Activated gamma-delta T cell treated with Interleukin-2 at 50 U/mL for 16 hours (primary cell): ENCODE measurements at places on chromosomes 6 and 20.

DNA sequence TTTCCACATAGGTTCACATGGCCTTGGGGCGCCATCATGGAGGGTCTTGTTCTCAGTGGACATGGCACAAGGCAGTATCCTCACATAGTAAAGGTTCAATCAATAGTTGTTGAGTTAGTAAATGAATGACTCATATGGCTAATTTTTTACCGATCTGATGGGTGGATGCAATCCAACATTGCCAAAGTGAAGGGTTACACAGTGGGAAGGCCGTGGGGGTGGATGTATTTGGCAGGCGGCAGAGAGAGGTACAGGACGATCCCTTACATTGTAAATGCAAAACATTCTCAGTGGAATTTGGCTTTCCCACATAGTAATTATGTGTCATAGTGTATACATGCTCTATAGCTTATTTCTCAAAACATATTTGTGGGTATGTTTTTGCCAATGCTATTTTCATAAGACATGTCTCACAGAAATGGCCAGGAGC is 21.0 kb upstream of the PDE7B start:
- DNase-seq: no peak

DNA sequence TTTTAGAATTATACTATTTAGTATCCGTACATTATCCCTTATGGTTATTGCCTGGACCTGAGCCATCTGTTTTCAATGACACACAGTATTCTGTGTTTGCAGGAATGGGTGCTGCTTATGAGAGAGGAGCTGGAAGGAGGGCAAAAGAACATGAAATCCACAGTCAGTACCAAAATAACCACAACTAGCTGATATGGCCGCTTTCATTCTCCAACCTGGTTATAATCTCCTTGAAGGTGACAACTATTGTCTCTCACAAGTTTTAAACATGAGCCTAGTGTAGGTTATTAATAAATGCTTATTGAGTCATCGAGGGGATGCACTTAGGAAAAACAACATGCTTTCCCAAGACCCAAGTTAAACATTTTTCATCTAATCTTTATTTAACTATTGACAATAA is 356.6 kb downstream of the BMP2 start:
- no peak for DNase-seq

- no peak for DNase-seq
Observed at GRCh38 chr6:3609388-3609787, 142.1 kb downstream of the PXDC1 start.

GRCh38 chr6:105995391-105995865 is 90.7 kb upstream of the PRDM1 start:
- no peak for DNase-seq

DNA sequence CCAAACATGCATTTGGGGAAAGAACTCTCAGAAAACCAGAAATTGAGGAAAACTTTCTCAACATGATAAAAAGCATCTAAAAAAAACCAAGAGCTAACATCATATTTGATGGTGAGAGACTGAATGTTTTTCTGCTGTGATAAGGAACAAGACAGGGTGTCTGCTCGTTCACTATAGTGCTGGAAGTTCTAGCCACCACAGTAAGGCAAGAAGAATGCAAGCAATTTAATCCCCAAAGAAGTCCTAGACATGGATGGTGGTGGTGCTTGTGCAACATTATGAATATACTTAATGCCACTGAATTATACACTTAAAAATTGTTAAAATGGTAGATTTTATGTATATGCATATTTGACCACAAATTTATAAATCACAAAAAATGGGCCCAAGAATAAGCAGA is 53.4 kb downstream of the LYRM2 start:
- DNase-seq: no peak

- DNase-seq: no peak
Observed at GRCh38 chr20:63014710-63015109, 7.9 kb upstream of the BHLHE23 start.

GRCh38 chr6:11326116-11326515 is 93.6 kb upstream of the NEDD9 start:
- DNase-seq: no peak

DNA sequence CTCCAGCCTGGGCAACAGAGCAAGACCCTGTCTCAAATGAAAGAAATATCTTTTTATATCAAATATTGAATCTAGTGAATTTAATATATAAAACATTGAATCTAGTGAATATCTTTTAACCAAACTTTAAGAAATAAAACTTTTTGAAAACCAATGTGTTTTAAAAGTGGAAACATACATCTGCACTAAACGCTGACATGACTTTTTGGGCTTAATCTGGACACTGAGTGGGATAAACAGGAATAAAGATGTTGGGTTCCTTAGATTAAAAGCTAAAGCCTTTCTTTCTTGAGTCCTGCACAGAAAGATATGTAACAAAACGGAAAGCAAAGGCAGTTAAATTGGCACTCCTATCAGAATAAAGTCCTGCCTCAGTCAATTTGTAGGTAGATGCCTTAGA is 190.2 kb downstream of the ARHGAP18 start:
- DNase-seq: no peak

DNA sequence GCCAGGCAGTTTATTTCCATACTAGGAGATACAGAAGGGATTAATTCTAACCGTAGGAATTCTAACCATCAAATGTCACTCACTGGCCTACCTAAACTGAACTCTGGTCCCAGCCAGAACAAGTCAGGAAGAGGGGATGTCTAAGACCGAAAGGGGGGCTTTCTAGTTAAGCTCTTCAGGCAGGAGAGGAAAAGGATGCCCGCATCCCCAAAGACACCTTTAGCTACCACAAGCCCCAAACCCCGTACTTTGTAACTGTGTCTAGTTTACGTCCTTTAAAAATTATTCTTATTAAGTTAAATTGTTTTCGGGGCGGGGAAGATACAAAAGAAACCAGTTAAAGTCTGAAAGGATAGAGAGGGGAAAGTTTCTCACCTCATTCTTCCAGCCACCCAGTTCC is 1.2 kb upstream of the ZNF76 start:
- DNase-seq: no peak

DNA sequence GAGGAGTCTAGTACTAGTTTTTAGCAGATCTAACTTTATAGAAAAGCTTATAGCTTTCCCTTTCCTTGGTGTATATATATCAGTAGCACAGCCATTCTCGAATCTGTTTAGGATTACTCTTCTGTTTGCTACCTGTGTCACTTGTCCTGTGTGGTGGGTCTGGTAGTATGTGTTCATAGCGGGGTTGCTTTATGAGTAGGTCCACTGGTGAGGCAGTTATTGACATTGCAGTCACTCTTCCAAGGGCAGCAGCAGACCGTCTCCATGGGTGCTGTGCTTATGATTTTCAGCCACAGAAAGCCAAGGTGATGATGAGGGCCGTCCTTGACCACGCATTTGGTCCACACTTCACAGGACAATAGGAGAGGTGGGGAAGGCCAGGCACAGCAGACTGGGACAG is 171.5 kb downstream of the CDKAL1 start:
- DNase-seq: no peak

GRCh38 chr6:152173321-152173720 is 365.8 kb downstream of the ESR1 start:
- DNase-seq: no peak

GRCh38 chr6:85394853-85395538 is 54.9 kb upstream of the NT5E start:
- no peak for DNase-seq

DNA sequence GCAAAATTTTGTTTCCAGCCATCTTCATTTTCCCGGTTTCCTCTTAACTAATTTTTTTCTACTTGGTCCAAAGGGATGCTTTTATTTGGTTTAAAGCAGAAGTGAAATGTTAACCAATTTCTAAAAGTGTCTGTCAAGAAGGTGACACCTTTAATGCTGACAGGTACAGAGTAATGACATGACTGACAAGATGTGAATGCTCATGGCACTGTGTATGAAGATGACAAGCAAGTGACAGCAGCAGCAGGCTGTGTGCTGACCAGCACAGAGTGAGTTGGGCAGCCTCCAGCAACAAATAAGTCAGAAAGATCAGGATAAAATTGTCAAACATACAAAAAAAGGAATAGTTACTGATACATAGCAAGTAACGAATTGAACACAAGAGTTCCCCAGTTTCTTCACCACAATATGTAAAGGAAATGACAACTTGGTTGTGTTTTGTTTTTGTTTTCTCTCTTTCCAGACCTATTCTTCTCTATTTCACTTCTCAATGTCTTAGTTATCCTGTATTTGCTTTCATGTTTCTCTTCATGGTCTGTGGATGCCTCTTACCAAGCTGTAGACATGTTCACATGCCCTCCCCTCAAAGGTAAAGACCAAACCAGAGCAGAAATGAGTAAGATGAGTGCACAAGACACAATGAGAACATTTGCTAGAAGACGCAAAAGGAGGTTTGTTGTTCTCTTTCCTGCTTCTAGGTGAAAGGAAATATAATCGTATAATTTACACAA is 174.9 kb downstream of the FRK start:
- no peak for DNase-seq

DNA sequence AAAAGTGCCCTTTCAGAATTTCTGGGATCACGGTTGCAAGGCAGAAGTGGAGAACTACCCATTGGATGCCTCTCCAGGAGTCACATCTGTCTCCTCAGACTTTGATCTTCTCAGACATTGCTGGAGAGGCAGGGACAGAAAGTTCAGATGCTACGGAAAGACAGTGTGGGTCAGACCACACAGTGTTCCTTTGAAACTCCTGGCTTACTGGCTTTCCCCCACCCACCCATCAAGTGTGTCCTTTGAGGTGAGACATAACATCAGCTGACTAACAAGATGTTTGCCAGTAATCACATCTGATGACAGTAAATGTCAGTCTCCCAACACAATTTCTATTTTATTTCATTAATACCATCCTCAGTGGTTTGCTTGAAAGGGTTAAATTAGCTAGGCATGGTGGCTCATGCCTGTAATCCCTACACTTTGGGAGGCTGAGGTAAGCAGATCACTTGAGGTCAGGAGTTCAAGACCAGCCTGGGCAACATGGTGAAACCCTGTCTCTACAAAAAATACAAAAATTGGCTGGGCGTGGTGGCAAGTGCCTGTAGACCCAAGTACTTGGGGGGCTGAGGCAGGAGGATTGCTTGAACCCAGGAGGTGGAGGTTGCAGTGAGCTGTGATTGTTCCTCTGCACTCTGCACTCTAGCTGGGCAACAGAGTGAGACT is 67.2 kb upstream of the SNX9 start:
- DNase-seq: no peak

- DNase-seq: no peak
Observed at GRCh38 chr6:149025061-149025460, 278.2 kb downstream of the UST start.

- DNase-seq: peak; percentile 46
Observed at GRCh38 chr6:27757307-27757706, 154.9 kb downstream of the OR2B2 start.

DNA sequence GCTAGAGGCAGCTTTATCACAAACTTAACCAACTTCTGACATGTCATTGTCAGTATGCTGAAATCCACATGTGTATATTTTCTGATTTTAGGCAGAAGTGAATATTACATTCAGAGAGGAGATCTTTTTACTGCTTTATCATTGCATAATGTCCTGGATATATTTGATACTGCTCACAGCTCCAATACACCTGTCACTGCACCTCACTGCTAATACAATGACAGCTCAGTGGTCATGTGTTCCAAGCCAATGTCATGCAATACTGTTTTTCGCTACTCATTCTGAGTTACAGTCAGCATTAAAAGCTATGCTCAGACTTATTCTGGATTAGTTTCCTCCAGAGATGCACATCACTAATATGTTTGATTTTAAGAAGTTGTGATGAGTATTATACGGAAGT is 1604.6 kb downstream of the HACE1 start:
- no peak for DNase-seq

GRCh38 chr6:104887350-104887749 is 27.6 kb upstream of the HACE1 start:
- no peak for DNase-seq

DNA sequence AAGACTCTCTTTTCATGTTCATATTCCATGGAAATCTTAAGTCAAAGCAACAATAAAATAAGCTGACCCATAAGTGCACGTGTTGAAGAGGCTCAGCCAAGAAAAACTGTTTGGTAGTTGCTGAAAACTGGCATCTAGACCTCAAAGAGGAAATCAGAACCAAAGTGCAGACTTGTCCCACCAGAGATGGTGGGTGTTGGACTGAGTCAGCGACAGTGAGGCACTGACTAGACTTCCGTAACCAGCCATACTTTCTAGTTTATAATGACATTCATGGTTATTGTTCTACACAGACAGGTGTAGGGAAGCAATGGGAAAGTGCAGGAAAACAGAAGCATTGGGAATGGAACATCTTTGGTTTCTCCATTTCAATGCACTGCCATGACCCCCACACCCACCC is 175.7 kb upstream of the AGPAT4 start:
- DNase-seq: no peak

DNA sequence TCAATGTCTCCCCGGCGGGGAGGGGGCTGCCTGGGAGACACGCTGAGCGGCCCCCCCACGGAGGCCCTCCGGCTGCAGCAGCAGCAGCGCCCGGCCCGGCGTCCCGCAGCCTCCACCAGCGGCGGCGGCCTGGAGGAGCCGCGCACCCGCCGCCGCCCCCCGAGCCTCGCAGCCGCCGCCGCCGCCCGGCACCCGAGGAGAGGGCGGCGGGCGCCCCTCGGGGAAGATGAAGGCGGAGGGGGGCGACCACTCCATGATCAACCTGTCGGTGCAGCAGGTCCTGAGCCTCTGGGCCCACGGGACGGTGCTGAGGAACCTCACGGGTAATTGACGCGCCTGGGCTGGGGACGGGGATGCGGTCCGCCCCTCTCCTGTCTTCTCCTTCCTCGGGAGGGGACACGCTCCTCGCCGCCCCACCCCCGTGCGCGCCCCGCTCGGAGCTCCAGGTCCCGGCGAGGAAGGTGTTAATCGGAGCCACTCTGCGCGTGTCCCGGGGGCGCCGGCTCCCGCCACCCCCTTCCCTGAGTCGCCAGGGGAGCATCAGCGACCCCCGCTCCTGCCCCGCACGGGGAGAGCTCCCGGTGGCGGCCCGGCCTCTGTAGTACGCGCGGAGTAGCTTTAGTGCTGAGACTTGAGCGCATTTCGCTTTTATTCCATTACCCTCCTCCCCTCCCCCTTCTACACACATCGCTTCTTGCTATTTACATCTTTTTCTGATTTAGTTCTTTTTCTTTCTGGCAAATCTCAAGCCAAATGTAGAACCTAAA is 686 bp downstream of the TMEM170B start:
- DNase-seq: peak; percentile 25

DNA sequence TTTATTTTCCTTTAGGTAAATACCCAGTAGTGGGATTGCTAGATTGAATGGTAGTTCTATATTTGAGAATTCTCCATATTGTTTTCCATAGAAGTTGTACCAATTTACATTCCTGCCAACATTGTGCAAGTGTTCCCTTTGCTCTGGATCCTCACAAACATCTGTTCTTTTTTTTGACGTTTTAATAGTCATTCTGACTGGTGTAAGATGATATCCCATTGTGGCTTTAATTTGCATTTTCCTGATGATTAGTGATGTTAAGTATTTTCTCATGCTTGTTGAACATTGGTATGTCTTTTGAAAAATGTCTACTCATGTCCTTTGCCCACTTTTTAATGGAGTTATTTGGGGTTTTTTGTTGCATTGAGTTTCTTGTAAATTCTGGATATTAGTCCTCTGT is 85.6 kb downstream of the UBE3D start:
- DNase-seq: no peak

- no peak for DNase-seq
Observed at GRCh38 chr6:161407581-161407980, 133.7 kb upstream of the AGPAT4 start.

- peak; percentile 99 for DNase-seq
Observed at GRCh38 chr20:33489495-33490022, 337 bp upstream of the CBFA2T2 start.
